ENCODE measurements at places on chromosomes 12 and 14.

- DNase-seq: no peak
Measured at GRCh38 chr12:1300460-1300859, 293.9 kb downstream of the FBXL14 start.

DNA sequence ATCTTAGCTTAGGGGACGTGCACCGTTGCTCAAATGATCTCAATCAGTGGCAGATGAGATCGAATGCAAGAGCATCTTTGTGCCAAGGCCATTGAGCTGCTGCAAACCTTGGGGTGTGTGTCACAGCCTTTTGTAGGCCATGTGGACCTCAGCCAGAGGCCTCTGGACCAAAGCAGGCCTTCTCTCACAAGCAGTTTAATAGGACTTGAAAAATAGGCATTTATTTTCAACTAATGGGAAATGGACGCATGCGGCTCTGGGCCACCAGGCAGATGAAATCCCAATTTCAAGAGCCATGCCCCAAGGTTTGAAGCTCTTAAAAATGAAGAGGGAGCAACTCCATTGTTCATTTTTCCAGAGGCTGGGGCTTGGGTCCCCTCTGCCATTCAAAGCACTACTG, 87.3 kb downstream of the TTC7B start:
- DNase-seq: no peak

- DNase-seq: no peak
Measured at GRCh38 chr12:85626001-85626783, 210.0 kb downstream of the RASSF9 start.

DNA sequence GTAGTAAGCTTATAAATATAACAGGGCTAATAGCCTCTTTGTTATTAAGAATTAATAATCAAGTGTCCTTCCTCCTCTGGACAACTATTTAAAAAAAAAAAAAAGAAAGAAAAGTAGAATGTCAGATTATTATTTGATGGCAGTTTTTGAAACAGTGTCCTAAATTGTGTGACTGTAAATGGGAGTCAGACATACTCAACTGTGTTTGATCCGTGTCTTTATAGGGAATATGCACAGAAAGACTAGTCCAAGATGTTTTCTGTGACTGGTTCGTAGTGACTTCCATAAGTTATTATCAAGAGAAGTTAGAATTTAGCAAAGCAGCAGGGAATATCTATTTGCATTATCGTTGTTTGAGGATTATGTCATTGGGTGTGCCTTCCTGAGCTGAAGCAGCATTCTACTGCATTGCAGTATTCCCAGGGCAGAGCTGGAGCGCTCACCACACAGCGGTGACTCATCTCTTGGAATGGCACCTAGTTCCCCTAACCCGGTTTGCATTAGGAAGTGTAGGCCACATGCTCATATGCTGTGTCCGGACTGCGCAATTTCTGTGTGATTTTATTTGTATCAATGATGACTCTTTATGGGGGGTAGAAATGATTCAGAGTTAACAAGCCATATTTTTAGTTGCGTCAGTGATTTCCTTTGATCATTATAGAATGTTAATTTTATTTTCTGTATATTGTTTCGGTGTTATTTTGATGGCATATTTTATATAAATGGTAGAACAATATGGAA, 7.9 kb downstream of the DYNC1H1 start:
- DNase-seq: no peak

- DNase-seq: no peak
Measured at GRCh38 chr12:49990273-49990672, 17.5 kb downstream of the AQP6 start.

- DNase-seq: no peak
Measured at GRCh38 chr14:76812093-76812421, 625 bp downstream of the ANGEL1 start.

DNA sequence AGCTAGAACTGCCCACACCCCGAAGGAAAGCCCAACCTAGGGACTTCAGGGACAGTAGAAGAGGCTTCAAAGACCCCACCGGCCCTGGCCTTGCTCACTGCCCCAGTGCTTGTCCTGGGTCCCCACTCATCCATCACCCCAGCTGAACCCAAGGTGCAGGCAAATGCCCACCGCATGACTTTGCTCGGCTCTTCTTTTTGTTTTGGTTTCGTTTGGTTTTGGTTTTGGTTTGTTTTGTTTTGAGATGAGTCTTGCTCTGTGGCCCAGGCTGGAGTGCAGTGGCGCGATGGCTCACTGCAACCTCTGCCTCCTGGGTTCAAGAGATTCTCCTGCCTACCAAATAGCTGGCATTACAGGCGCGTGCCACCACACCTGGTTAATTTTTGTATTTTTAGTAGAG, 9.0 kb downstream of the CCDC85C start:
- DNase-seq: no peak

DNA sequence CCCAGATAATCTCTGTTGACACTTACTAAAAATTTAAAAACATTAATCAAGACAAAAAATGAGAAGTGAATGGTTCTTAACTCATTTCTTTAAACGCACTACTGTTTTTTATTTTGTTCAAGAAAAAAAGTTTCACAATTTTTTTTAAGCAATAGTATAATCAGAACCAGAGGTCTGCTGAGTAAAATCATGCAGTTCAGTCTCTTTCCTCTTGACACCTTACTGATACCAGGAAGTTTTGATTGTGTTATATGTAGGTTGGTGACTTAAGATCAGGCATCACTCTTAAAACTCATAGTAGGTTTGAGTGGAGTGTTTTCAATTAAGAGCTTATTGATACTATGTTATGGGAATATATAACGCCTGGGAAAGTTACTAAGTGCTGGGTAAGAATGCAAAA, 121.4 kb downstream of the TRMT5 start:
- no peak for DNase-seq

GRCh38 chr12:27965411-27965810, 7.1 kb downstream of the PTHLH start:
- DNase-seq: no peak

- peak; percentile 88 for DNase-seq
Measured at GRCh38 chr14:75310295-75311111, 31.9 kb downstream of the FOS start.

- no peak for DNase-seq
Measured at GRCh38 chr14:100203962-100204834, 34.7 kb upstream of the YY1 start.

DNA sequence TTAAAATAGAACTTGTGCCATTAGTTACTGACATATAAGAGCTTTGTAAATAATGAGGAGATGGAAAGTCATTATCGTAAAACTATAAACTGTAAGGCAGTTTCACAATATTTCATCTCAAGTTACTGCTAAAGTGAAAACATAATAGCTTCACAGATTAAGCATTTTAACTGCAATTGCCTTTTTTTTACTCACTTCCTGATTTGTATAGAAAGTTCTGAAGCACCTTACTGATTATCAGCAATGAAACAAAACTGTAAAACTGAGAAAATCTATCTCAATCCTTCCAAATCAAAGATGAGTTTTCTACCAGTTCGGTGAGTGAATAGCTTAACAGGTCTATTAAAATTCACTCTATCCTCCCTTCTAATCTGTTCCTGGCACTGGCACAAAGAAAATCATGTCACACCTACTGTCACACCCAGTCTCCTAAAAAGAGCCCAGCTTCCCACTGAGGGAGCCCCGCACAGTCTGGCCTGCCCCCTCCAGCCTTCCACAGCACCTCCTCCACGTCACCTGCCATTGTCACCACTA, 161.4 kb upstream of the ABCD2 start:
- peak; percentile 76 for DNase-seq

GRCh38 chr12:14775636-14775980, 27.7 kb downstream of the WBP11 start:
- DNase-seq: no peak

GRCh38 chr12:56517854-56518253, 3.8 kb upstream of the RBMS2 start:
- DNase-seq: no peak

DNA sequence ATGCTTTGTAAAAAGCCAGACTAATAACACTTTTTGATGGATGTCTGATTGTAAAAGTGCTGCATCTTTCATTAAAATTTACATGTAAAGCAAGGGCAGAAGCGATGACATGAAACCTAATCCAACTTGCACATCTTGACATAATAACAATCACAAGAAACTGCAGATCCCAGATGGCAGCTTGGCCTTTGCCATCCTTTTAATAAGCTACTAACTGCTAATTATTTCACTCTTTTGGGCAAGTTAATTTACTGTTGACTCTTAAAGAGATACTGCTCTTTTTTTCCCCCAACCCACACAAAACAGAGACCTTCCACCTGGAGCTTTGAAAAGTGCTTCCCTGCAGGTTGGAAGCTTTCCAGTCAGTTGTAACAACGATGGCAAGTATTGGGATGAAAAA, 137.5 kb downstream of the NRXN3 start:
- DNase-seq: no peak

DNA sequence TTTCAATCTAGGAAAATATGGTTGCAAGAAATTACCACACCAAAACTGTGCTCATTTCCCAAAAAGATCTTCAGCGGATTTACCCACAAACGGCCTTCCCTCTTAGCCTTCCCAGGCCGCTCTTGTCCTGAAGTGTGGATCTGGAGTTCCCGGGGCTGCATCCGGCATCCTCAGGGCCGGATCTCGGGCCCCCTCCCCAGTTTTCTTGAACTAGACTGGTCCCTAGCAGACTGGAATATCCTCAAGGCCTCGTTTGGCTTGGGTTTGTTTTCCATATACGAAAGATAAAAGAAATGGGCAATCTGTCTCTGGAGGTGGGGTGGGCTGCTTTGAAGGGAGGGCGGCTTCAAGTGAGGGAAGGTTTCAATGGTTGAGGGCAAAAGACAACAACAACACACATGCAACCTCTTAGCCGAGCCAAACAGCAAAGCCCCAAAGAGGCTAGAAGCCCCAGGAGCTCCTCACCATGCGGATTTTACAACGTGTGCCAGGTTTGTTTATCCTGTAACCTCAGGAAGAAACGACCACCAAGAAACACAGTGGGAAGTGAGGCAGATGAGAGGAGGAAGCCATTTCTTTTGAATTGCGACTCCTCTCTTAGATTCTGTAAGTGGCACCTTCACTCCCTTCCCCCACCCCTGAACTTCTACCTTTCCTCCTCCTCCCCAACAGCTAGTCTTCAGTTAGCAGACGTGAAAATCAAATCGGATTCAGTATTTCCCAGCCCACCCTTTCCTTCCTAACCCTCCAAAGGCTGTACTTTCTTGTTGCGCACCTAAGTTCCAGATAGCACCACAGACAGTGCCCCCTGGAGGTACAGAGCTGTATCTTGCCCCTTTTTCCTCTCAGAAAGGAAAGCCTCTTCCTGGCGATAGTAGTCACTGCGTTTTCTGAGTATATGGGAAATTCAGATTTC, 2.6 kb downstream of the MYF6 start:
- DNase-seq: no peak

GRCh38 chr14:82740547-82740946, 1206.9 kb upstream of the SEL1L start:
- DNase-seq: no peak

DNA sequence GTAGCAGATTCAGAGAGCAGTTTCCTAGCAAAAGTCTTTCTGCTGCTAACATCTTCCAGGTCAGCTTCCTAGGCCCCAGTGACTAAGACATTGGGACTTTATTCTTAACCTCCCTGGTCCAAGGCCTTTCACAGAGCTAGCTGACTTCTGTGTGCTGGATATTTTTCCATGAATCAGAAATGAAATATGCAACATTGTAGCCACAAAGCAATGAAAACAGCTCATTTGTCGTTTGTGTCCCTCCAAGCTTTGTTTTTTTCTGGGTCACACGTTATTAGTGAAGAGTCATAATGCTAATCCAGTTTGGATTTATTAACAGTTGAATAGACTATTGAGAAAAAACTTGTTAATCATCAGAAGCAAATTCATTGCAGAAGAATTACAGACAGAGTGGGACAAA, 82.4 kb downstream of the ARF6 start:
- no peak for DNase-seq

All from NCI-H345 (cell line).